ENCODE measurements at places on chromosomes 7 and 10. TPM values are rescaled to one million over a fixed set of nuclear protein-coding genes. Genes with fewer than 3 reads are reported as not detected.

Gene WNT16
- total RNA-seq: not detected

GRCh38 chr7:12607134-12607533, 36.6 kb downstream of the SCIN start:
- no peaks in the 10 kb centered on the region for H3K27me3 ChIP-seq
- no peaks in the 10 kb centered on the region for H3K4me1 ChIP-seq
- no peak overlapping the region for H3K4me3 ChIP-seq
- no peaks in the 10 kb centered on the region for H3K36me3 ChIP-seq

- H3K4me1 ChIP-seq: peaks cover 2% of the 10 kb centered on the region
- DNase-seq: peak; percentile 97
- no peaks in the 10 kb centered on the region for H3K36me3 ChIP-seq
- peak overlapping the region; percentile 99 for H3K27ac ChIP-seq
- no peak overlapping the region for H3K4me3 ChIP-seq
- no peaks in the 10 kb centered on the region for H3K27me3 ChIP-seq
These were observed 231.1 kb downstream of the ARHGAP12 start for GRCh38 chr10:31697271-31698180.

Gene LRRD1
- total RNA-seq: 0.51 TPM

Gene GLI3
- total RNA-seq: 34.9 TPM
